ENCODE measurements at places on chromosomes 12 and 14.
A peak's percentile ranks its signal among the peaks of the same experiment; 100 is the strongest.

- no peak for DNase-seq
These were observed 108.7 kb upstream of the NCOR2 start for GRCh38 chr12:124675881-124676713.

DNA sequence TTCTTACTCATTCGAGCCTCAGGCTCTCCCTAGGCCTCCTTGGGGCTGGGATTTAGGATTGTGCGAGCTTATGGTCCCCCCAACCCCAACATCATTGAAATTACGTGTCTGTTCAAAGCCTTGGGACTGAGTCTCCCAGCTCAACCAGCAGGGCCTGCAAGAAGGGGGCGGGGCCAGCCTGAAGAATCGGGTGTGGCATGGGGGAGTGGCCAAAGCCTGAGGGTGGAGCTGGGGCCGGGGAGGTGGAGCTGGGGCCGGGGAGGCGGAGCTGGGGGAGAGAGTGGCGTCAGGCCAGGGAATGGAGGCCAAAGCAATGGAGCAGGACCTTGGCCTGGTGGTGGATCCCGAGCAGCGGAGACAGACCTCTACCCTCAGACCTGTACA, 24.3 kb upstream of the HSPB8 start:
- DNase-seq: peak; percentile 3

DNA sequence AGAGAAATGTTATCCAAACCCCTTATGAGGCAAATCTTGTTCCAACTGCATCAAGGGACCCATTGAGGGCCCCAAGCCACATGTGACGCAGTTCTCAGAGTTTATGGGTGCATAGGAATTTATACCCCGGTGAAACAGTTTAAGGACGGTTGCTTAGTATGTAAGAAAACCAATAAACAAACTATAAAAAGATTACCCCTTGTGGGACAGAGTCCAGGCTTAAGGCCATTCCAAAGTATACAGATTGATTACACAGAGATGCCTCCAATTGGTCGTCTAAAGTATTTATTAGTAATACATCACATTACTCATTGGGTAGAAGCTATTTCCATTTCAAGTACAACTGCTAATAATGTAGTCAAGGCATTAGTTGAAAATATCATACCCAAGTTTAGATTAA, 885.0 kb upstream of the MDGA2 start:
- DNase-seq: no peak

GRCh38 chr14:21072031-21072473, 1.9 kb downstream of the ARHGEF40 start:
- DNase-seq: no peak

- no peak for DNase-seq
These were observed 56.4 kb upstream of the RERGL start for GRCh38 chr12:18146363-18146762.

DNA sequence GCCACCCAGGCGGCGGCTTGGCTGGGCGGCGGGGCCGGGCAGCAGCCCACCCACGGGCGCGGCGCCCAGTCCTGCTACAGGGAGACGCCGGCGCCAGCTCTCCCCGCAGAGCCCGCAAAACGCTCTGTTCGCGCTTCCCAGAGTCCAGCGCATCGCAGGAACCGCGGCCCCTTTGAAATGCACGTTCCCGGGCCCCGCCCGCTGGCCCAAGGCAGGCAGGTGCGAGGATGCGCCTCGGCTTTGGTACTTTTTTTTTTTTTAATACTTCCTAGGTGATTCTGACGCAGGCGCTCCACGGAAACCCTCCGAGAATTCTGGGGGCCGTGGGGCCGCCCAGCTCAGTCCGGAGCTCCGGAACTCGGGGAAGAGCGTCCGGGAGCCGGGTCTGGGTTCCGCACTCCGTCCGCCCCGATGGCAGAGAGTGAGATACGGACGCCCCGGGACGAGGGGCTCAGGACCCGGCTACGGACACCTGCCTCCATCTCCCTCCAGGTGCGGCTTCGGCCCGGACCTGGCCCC, 483 bp downstream of the POC1B start:
- peak; percentile 51 for DNase-seq

DNA sequence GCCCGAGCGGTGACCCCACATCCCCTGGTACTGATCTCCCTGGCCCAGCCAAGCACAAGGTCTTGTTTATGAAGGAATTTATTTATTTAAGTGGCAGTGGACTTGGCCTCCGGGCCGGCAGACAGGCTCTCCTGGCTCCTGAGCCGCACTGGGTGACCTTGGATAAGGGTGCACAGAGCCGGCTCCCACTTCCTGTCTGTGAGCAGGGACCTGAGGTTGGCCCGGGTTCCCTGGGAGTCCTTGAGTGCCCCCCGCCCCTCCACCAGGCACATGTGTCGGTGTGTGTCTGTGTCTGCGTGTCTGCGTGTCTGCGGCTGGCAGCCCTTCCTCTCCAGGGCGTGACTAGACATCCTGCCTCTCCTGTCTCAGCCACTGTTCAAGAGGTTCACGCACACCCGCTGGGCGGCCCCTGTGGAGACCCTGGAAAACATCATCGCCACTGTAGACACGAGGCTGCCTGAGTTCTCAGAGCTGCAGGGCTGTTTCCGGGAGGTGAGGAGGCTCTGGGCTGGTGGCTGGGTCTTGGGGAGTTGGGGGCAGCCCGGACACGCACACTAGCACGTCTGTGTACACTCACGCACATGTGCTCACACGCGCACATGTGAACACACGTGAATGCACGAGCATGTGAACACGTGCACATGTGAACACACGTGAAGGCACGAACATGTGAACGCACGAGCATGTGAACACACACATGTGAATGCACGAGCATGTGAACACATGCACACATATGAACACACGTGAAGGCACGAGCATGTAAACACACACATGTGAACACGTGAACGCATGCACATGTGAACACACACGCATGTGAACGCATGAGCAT, 9.3 kb downstream of the TNFAIP2 start:
- DNase-seq: no peak

DNA sequence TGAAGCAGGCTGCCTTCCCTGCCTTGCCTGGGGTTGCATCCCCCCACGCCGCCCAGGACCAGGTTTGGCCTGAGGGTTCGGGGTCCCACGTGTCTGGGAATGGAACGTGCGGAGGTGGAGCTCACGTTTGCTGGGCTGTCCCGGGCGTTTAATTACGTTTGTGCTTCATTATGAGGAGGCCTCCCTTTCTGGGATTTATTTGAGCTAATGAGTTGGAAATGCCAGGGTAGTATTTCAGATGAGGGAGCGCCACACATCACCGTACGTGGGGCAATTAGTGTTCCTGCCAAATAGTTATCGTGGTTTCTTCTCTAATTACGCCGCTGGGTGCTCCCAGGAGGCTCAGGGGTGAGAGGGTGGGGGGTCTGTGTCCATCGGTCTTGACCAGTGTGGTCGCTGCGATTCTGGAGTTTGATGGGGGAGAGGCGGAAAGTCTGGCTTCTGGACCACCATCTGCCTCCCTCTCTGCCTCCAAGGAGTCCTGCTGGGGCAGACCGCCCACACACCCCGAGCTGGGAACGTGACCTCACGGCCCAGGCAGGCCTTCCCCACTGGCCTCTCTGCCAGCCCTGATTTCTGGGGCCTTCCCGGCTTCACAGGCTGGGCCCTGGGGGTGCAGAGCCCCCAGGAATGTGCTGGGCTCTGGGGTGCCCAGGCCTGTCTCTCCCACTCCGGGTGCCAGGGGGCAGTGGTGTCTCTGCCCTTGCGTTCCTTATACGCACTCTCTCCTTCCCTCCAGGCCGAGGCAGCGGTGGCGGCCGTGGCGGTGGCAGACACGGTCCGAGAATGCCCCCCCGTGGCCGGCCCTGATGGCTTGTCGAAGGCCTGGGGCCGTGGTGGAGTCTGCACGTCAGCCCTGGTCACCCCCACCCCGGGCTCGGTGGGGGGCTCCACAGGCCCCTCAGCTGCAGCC, 18.9 kb downstream of the KIF26A start:
- DNase-seq: no peak

- DNase-seq: no peak
These were observed 153.7 kb upstream of the ALG10B start for GRCh38 chr12:38162708-38163441.

- DNase-seq: no peak
These were observed 1.7 kb downstream of the IRAK3 start for GRCh38 chr12:66190519-66191370.

DNA sequence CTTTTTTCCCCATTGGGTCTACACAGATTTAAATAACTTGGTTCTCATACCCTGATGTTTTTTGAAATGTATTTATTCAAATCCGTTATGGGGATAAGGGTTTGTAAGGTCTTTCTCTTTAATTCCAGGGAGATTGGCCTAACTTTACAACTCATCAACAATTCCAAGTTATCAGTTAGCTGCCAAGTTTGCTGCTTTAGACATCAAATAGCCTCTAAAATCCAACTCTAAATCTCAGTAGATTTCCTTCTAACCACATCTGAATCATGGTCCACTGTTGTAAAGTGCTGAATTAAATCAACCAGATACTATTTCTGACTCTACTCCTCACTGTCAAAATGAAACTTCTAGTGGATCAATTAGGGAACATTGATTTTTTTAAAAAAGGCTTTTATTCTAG, 364.1 kb upstream of the E2F7 start:
- no peak for DNase-seq

DNA sequence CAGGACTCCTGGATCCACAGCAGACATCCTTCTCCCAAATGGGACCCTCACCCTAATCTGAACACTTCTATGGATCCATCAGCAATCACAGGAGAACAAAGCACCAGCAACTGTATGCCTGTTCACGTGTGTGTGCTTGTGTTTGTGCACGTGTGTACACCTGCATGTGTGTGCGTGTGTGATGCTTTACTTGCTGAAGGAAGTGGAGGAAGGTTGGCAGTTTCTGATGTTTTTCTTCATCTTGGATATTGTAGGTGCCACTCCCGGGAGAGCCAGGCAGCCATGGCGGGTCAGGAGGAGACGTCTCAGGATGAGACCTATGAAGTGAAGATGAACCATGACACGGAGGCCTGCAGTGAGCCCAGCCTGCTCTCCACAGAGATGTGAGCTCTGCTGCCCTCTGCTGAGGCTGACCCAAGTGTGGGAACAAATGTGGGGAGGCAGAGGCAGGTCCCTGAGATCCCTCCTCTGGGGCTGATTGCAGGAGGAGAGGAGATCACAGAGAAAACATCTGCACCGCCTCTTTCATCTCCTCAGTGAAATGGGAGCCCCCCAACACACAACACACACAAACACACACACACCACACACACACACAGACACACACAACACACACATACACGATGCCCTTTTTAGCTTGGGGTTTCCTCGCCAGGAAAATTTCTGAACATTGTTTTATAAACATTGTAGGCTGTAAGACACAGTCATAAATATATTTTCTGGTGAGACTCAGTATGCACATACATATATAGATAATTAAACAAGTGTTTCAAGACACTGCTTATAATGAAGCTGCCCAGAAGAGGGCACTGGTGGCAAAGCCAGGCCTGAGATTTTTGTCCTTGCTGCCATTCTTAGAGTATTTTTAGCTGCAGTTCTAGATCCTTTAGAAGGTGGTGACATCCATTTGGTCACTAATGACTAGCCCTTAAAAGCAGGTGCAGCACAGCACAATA, 112.2 kb upstream of the FKBP4 start:
- peak; percentile 20 for DNase-seq

DNA sequence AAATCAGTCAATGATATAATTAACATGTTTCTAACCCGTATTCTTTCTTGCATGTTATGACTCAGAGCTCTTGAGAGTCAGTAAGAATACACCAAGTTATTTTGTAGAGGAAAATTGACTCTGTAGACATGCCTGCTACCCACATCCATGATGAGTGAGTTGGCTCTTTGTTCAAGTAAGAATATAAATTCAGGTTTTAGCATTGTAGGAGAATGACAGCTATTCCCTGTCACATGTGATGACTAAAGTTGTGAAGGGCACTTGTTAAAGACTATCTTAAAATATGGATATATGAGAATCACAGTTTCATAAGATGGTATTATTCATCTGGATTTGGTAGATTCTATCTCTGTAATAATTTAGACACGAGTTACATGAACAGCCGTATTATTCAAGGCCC, 209.1 kb downstream of the CCDC59 start:
- no peak for DNase-seq

- no peak for DNase-seq
These were observed 24.8 kb upstream of the TEAD4 start for GRCh38 chr12:2934371-2934770.

DNA sequence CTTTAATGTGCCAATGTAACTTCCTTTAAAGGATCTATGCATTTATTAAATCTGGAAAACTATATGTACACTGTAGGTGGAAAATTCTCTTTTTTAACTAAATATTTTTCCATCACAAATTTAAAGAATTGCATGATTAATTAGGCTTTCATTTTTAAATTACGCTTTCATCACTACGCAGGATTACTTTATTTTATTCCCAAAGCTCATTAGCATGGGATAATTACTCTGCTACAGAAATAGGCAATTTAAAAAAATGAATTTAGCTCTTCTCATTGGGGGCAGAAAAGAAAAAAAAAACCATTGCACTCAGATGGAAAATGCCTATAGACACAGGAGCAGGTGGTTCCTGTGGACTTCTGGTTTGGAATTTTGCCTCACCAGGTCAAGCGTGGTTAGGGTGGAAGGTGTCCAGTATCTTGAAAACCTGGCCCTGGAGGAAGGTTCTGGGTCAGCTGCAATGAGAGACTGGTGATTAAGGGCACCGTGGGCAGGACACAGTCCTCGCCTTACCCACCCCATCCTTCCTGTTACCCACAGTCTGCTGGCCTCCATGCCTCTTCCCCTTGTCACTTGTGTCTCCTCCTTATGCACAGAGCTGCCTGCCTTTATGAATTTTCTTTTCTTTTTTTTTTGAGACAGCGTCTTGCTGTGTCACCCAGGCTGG, 17.3 kb upstream of the RIN3 start:
- DNase-seq: no peak

DNA sequence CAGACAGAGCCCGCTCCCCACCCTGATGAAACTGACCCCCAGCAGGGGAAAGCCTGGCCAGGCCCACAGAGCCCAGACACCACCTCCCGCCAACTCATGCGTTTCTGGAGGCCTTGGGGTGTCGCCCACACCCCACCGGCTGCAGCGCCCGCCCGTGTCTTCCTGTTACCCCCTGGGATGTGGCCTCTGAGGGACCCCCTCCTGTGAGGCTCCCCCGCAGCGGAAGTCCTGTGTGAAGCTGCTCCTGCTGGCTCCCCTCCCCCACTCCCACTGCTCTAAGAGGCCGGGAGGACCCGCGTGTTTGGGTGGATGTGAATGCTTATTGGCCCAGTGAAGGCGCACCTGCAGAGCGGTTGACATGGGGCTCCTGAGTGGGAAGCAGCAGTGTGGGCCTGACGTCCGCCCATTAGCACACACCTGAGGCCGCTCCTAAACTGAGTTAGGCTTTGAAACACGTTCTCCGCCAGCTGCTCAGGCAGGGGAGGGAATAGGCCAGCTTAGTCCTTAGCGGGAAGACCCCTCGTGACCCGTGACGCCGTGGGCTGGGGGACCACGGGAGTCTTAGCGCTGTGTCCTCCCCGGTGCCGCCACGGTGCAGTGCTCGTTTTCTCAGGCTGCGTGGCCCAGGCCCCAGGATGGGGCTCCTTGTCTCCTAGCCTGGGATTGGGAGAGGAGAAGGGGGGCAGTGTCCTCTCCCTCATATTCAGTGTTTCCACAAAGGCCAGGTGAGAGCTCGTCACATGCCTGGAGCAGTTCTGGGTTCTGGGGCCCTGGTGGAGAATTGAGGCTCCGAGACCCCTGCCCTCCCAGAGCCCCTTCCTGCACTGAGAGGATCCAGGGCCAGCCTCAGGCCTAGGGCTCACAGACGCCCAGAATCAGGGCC, 323.4 kb upstream of the SFSWAP start:
- DNase-seq: no peak

Data from activated CD4-positive, alpha-beta T cell treated with anti-CD3 and anti-CD28 coated beads, Interleukin-2, amount 50 U/mL, for 48 hours (primary cell).